ENCODE measurements at places on chromosomes 4 and X.

- DNase-seq = no peak
Observed at GRCh38 chr4:112340023-112340422, 42.9 kb downstream of the ALPK1 start.

- DNase-seq = no peak
Observed at GRCh38 chr4:133581996-133582619, 433.0 kb downstream of the PCDH10 start.

DNA sequence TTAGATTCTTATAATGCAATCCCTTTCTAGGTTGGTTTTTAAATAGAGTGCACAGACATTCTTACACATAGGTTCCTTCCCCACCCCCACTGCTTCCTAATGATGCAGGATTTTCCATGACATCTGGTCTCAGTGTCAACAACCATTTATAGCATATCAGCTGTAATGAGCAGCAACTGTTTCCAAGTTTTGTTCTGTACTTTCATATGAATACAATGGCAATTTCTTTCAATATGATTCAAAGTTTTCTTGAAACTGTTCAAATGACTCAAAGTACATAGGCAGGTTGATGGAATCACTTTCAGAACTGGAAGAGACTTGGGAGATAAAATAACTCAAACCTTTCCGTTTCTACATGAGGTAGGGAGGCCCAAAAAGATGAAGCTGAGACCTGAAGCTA, 220.7 kb downstream of the CAMK2D start:
- no peak for DNase-seq

DNA sequence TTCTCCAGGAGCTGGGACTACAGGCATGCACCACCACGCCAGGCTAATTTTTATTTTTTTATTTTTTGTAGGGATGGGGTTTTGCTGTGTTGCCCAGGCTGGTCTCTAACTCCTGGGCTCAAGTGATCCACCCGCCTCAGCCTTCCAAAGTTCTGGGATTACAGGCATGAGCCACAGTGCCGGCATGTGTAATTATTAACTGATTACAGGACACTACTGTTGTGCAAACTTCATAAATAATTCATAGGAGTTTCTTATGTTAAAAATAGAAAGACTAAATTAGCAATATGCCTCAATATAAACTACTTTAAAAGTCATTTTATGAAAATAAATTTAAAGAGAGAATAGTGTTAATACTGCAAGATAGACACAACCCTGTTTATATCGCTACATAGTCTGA, 221.9 kb downstream of the SNCA start:
- DNase-seq = no peak

DNA sequence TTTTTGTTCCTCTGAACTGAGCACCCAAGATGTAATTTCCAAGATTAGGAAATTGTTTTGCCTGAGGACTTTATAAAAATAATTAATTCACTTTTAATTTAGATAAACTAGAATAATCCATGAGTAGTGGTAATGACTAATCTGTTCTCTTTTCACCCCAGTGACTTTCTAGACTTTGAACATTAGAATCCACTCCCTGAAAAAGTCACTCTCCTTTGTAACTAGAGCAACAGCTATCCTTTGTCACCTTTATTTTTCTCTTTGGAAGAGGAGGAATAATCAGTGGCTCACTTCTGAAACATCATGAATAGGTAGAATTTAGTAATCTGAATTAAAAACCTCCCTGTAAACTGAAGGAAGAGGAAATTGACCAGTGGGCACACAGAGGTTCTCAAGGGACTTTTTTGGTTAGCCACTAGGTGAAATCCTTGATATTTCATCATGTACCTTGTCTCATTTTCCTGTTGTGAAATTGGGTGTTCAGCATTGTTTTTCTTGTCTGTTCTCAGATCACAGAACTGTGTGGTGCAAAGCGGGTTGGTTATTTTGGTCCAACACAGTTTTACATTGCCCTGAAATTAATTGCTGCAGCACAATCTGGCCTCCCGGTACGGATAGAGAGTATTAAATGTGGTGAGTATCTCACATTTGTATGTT, 59.4 kb downstream of the REPS2 start:
- no peak for DNase-seq

All from urinary bladder (tissue), 4 donors.